RKO (cell line): ENCODE measurements at places on chromosomes 6 and 20.

- DNase-seq: peak; percentile 71
These were observed 247.5 kb downstream of the TMEM242 start for GRCh38 chr6:157075549-157076450.

DNA sequence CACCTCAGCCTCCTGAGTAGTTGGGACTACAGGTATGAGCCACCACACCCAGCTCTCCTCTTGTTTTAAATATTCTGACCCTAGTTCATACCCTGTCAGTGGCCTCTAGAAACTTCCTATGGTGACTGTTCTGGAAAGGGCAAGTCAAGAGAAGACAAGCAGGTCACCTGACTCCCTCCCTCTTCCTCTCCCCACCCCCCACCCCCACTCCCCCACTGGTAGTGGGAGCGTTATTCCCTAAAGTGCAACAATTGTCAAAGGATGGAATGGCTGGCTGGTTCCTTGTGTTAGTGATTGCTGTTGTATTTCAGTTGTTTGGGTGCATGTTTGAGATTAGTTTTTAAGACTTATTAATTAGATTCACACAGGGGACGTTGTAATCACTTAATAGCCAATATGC is 136.1 kb downstream of the CARMIL1 start:
- DNase-seq: no peak

DNA sequence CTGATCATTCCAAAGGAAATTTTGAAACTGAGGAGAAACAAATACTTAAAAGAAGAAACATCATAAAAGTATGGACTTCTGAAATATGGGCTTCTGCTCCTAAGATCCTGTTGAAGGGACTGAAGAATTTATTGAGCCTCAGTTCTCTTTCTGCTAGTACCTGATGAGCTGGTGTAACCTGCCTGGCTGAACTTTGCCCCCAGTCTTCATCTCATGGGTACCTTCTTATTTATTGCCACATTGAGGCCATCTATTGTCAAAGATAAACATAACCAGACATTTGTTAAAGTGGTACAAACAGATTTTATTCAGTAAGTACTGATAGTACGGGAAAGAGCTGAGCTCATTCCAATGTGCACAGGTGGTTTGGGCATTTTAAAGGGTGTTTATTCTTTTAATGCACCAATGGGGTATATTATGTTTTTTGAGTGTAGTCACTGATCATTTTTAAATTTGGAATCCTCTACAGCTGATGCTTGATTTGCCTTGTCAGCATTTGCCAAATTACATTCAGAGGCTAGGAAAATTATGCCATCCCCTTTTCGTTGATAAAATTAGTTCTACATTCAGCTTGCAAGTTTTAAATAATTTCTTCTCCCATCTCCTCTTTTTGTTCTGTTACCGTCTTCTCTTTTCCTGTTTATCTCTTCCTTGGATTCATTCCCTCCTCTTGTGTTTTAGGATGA is 118.2 kb downstream of the PRIM2 start:
- DNase-seq: no peak

GRCh38 chr20:50594591-50595432 is 84.6 kb downstream of the PTPN1 start:
- DNase-seq: no peak

DNA sequence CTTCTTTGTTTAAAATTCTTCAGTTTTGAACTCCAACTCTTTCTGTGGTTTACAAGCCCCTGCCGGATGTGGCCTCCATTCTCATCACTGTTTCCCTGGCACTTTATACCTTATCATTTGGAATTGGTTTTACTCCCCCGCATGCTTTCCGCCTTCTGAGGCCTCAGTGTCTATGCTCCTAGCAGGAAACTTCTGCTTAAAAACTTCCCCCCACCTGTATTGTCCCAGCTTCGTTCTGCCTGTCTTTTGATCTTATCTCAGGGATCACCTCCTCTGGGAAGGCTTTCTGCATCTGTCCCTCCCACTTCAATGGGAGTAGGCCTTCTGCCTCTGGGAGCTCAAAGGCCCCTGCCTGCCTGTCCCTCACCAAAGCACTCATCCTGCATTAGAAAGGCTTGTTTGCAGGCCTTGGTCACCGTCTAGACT is 3.4 kb upstream of the ANGPT4 start:
- DNase-seq: no peak

GRCh38 chr6:132768051-132768517 is 10.4 kb upstream of the VNN2 start:
- peak; percentile 19 for DNase-seq

- DNase-seq: no peak
These were observed 381.6 kb downstream of the LAMA2 start for GRCh38 chr6:129264480-129265045.

DNA sequence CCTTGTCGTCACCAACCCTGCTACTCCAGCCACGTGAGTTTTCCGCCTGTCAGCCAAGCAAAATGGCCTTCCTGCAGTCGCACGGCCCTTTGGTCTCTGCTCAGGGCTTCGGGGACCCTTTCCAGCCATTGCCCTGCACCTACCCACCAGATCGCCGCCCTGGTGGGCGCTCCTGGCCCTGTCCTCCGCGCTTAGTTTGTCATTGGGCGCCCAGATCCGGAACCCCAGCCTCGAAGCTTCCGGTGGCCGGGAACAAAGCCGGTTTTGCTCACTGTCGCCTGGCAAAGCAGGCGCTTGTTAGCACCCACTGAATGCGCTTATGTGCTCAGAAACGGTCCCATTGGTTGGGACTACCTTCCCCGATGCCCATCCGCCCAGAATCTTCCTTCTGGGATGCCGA is 536 bp downstream of the ZFP57 start:
- no peak for DNase-seq

- DNase-seq: no peak
These were observed 130.1 kb downstream of the NFATC2 start for GRCh38 chr20:51412333-51412871.

DNA sequence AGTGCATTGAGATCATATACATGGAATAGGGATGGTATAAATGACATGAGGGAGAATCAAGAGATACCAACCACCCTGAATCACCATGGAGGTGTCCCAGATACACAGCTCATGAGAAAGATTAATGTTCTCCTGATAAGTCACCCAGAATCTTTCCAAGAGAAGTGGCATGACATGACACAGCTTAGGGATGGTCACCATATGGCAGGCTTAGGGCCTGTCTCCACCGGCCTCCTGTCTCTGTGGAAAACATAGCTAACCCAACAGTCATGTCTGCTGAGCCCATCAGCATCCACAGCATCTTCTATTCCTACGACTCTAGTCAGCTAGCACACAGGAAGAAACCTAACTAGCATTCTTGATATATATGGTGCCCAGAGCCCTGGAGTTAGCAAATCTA is 133.3 kb downstream of the IPCEF1 start:
- DNase-seq: no peak
